ENCODE measurements at places on chromosomes 12 and 14.

DNA sequence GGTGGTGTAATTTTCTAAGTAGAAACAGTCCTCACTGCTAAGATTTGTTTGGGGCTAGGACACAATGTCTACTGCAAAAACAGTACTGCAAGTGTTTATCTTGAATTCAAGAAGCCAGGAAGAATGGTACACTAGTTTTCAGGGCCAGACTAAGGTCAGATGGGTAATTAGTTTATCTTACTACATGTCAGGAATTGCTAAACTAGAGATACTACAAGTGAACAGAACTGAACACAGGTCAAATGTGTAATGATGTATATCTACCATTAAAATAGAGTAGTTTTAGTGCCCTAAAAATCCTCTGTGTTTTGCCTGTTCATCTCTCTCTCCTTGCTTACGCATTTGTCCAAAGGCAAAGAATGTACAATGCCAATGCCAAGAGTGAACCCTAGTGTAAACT lies 2.3 kb upstream of the RPL41 start:
- DNase-seq: no peak

- no peak for DNase-seq
Observed at GRCh38 chr14:78701246-78701645, 531.1 kb downstream of the NRXN3 start.

DNA sequence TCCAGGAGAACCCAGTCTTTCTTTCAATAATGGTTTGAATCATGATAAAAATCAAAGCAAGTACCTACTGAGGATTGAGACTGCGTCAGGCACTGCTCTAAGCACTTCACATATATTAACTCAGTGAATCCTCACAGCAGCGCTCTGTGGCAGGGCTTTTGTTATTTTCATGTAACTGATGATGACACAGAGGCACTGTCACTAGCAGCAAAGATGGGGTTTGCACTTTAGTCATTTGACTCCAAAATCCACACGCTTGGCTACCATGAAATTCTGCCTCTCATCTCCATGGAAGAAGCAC lies 98.8 kb upstream of the GSC start:
- no peak for DNase-seq

GRCh38 chr12:122395319-122395718 lies 27.1 kb downstream of the CLIP1 start:
- DNase-seq: no peak

GRCh38 chr14:49865431-49865859 lies 12.9 kb upstream of the NEMF start:
- peak; percentile 68 for DNase-seq

DNA sequence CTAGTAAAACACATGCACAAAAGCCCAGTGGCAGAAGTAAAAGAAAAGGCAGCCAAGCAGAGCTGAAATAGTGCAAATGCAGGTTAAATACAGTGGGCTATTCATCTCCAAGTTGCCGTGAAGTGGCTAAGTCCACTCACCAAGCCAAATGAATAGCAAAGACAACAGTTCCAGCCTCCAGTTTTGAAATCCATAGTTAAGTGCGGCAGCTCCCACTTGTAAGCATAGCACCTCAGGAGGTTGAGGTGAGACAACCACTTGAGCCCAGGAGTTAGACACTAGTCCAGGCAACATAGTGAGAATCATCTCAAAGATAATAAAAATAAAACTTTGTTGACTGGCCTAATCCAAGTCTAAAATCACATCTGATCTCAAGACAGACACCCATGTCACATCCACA lies 9.8 kb upstream of the PHLDA1 start:
- DNase-seq: no peak

DNA sequence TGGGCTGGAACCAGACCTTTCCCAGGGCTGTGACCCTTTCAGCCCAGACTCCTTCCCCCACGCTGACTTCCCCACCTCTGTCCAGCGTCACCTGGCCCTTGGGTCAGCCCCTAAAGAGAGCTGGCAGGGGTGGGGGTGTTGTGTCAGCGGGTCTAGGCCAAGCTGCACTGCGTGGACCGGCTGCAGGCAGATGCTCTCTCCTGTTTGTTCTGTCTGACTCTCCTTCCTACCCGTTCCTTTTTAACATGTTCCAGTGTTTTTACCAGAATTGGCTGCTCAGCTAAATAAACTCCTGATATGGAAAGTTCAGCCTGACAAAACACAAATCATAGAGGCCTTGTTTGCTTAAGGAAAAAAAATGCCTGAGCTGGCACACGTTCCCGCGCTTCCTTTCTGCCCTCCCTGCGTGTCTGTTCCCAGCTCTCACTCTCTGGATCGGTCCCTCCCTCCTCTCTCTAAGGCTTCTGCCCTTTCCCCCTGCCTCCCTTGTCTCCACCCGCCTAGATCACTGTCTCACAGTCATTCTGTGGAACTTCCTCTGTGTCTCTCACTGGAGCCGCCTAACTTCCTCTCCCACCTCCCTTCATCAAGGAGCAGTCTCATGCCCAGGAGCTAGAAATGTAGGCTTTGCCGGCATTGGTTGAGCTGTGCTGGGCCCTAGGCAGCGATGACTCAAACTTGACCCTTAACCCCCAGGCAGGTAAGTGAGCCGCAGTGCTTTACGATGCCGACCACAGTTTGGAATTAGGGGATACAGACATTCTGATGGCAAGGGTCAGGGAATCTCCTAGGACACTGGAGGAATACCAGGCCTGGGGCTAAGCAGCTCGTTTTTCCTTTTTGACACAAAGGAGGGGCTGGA lies 15.5 kb upstream of the MLXIP start:
- DNase-seq: no peak

- DNase-seq: no peak
Observed at GRCh38 chr12:2924019-2924418, 33.3 kb downstream of the TULP3 start.

DNA sequence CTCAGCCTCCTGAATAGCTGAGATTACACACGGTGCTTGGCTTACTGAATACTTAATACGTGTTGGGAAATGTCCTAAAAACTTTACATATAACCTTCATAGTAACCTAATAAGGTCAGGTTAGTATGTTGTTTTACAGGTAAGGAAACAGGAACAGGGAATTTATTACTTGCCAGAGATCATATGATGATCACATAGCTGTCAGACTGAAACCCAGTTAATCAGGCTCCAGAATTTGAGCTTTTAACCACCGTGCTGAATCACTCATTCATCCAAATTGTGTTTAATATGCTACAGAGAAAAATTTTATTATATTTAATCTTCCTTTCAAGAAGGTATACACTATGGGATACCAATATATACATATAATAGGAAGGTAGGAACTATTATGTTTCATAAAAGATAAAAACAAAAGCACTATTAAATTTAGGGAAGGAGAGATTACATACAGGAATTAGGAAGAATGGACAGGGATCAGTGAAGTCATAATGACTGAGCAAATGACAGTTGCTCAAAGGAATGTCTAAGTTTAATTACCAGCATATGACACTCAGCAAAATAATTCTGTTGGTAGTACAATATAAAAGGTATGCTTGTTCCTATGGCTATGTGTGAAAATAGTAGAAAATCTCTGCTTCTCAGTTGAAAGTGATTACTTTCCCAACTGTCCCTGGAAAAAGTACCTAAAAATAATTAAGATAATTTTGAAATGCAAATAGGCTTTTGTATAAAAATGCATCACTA lies 59.3 kb downstream of the HEATR5A start:
- no peak for DNase-seq

DNA sequence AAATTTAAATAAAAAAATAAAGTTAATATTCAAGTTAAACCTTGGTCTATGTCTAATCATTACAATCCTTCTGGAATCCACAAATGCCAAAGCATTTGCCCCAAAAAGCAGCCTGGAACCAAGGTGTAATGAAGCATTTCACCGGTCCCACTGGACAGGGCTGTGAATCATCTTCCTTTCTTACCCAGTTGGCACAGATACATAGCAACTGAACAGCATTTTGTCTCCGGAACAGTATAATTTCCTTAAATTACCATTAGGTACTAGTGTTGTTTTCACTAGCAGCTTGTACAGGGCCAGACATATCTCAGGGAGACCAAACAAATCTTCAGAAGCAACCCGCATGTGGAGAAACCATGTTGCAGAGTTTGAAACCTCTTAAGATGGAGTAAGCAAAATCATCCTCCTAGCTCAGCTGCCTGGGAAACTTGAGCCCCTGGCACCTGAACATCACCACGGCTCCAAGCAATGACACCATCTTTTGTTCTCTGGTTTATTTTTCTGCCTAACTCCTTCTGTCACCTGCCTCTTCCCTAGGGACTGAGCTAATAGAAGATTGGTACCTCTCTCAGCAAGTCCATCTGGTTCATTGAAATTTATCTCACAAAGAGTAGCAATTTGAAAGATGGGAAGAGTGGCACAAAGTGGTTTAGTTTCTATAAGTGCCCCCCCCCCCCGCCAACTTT lies 17.9 kb upstream of the MDM1 start:
- DNase-seq: no peak

GRCh38 chr12:12897302-12897701 lies 5.9 kb downstream of the GPRC5A start:
- no peak for DNase-seq

DNA sequence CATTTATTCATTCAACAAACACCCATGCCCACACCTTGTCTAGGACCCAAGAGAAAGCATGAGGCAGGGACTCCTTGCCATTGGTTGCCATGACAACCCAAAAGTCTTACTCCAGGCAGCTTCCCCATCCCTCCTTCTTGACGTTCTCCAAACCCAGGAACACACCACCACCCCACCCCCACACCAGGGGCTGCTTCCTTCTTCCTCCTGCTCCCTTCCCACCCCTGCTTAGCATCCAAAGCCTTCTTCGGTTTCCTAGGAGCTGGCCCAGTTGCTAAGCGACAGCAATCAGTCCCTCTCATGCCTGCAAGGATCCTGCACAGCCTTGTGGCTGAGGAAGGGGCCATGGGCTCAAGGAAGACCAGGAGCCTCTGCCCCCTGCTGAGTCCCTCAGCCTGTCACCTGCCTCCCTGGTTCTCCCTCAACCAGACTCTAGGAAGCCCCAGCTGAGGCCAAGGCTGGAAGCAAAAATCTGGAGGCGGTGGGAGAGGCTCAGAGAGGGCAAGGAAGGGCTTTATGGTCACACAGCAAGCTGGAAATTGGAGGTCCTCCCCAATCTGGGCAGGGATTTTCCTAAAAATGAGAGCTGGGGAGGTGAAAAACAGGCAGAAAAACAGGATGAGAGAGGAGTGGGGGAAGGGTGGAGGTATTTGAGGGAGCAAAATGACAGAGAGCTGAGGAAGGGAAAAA lies 15.4 kb downstream of the RASAL1 start:
- DNase-seq: no peak

DNA sequence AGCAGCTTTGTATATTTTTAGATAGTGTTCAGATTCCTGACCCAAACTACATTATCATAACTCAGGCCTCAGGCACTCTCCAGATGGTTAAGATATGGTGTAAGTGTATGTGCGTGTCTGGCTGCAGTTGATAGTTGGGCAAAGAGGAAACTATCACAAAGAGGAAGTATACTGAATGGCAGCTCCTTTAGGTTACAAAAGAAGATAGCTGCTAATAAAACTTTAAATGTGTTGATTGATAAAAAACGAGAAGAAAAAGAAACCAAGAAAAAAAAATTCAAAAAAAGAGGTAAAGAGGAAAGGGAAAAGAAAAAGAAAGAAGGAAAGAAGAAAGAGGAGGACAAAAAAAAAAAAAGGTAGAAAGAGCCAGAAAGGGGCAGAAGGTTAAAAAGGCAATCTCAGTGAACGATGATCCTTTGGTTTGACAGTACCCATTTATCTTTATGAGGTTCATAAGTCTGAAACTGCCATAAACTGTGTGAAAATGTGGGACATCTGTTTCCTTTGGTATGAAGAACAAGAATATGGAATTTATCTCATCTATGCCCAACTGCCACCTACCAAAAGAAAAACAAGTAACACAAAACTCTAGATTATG lies 42.2 kb downstream of the TAOK3 start:
- DNase-seq: peak; percentile 40

GRCh38 chr12:131133015-131133905 lies 179.6 kb downstream of the ADGRD1 start:
- DNase-seq: no peak

DNA sequence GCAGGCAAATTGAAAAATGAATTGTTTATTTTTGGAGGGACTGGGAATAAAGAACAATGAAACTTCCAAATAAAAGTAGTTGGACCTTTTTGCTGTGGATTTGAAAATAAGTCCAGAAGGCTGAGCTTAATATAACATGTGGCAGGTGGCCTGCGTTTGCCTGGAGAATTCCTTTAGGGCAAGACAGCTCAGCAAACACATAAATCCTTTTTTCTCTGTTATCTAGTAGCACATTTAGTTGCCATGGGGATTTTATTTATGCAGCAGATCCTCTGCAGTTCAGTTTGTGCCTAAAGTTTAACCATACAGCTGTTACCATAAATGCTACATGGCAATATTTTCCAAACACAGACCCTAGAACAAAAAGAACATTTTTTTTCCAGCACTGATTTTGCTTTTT lies 180.0 kb downstream of the NPAS3 start:
- no peak for DNase-seq

Data from HAP-1 (cell line).